T1000 (cell line): ENCODE measurements at places on chromosomes 3 and 15.

DNA sequence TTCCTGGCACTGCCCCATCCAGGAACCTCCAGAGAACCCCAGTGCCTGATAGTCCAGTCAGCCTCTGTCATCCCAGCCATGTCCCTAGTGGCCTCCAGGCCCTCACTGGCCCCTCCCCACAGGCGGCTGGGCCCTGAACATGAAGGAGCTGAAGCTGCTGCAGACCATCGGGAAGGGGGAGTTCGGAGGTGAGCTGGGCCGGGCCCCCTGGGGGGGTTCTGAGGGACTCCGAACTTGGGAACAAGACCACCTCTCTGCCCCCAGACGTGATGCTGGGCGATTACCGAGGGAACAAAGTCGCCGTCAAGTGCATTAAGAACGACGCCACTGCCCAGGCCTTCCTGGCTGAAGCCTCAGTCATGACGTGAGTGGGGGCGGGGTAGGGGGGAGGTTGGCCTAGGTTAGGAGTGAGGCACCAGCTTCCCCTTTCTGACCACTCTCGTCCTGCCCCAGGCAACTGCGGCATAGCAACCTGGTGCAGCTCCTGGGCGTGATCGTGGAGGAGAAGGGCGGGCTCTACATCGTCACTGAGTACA is 12.0 kb upstream of the LMAN1L start:
- DNase-seq, result no peak

- no peak for DNase-seq
Observed at GRCh38 chr3:72259755-72260587, 475.0 kb upstream of the PROK2 start.

GRCh38 chr15:39624806-39625205 is 43.9 kb downstream of the THBS1 start:
- peak; percentile 45 for DNase-seq

- DNase-seq, result no peak
Observed at GRCh38 chr3:154228561-154229216, 95.6 kb downstream of the DHX36 start.
